ENCODE measurements at places on chromosomes 6 and 20.

- DNase-seq = peak; percentile 83
These were observed 20.6 kb upstream of the HLA-F start for GRCh38 chr6:29702519-29703103.

DNA sequence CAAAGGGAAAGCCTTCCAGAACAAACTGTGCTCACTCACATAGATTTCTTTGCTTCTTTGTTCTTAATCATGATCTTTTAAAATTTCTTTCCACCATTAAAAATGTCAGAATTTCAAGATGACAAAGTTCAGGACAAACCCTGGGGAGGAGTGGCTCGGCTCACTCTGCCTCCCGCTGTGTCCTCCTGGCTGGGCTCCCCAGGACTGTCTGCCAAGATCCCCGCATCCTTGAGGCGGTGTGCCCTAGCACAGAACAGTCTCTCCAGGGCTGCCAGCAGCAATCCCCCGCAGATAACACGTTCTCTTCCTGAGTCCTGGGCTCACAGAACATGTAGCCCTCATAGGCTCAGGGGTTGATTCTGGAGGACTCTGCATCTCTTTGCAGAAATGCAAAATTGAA is 98.4 kb upstream of the KCNG1 start:
- DNase-seq = no peak

GRCh38 chr6:154307696-154308425 is 48.7 kb downstream of the IPCEF1 start:
- no peak for DNase-seq

GRCh38 chr6:167858842-167859664 is 32.3 kb downstream of the AFDN start:
- no peak for DNase-seq

GRCh38 chr6:111687652-111688051 is 82.0 kb upstream of the TRAF3IP2 start:
- DNase-seq = no peak

DNA sequence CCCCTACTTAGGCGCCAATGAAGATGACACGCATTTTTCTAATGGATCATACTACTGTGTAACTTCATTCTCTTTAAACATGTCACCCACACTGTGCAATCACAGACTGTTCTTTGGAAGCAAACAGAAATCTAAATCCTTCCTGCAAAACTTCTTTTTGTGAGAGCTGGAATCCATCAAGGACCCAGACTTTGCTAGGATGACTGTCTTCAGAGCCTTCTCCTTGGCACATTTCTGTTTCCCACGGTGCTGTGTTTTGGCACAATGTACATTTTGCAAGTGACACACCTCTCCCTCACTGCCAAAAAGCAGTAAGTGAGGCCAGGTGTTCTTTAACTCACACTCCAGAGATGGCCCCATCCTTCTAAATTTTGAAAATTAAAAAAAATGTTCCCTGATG is 21.7 kb upstream of the TAGAP start:
- DNase-seq = no peak

GRCh38 chr6:15888798-15889772 is 226.3 kb upstream of the DTNBP1 start:
- DNase-seq = no peak

DNA sequence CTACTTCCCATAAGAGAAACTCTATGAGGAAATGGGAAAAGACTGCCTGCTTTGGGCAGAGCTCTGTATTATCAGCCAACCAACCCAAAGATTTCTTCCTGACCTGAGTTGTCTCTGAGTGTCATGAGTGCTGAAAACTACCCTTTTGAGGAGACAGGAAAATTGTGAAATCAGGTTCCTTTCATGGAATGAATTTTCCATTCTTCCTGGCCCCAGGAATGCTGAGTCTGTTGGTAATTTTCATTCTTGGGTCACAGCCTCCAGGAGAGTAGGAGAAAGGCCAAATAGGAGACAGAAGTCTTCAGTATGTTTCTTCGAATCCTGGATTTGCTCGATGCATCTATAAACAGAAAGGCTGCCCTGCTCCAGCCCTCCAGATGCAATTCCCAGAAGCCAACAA is 53.6 kb downstream of the SCML4 start:
- DNase-seq = no peak

DNA sequence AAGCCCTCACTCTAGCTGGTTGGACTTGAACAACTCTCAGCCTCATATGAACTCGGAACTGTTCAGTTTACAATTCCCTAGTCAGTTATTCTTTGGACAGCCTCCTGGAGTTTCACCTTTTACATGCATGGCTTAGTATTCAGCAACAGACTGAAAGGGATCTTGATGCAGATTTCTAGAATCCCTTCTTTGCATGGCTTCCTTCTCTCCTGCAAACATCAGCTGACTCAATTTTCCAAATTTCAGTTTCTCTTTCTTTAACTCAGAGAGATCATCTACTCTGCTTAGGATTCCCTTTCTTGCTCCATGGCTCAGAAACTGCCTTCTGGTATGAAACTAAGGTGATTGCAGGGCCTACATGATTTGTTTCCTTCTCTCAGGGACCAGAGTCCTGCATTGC is 99.6 kb downstream of the CEP57L1 start:
- no peak for DNase-seq

DNA sequence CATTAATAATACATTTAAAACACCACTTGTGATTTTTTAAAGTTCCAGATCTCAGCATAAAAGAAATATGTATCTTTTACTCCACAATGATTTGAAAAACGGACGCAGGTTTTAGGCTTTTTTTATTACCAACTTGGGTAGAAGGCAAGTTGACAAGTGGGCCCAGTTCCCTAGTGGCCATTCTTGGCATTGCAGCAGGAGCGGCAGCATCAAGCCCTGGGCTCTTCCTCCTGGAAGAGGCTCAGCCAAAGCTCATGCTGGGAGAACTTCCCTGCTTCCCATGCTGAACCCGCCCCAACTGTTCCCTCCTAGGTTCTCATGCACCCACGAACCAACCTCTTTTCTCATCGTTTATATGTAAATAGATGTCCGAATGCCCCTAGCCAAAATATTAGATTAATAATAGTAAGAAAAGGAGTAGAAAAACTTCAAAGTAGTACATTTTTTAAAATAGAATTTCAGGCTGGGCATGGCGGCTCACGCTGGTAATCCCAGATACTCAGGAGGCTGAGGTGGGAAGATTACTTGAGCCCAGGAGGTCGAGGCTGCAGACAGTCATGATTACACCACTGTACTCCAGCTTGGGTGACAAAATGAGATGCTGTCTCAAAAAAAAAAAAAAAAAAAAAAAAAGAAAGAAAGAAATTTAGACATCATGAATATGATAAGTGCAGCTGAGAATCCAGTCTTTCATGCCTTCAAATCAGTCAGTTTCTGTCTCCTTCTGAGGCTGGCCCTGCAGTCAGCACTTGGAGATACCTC is 18.2 kb upstream of the MYB start:
- no peak for DNase-seq

All from cardiac septum (tissue), 1 donor.